ENCODE measurements at places on chromosomes 13 and 19. TPM values are rescaled to one million over a fixed set of nuclear protein-coding genes. Genes with fewer than 3 reads are reported as not detected.

ZGLP1 gene
- total RNA-seq, result 2.8 TPM

DNA sequence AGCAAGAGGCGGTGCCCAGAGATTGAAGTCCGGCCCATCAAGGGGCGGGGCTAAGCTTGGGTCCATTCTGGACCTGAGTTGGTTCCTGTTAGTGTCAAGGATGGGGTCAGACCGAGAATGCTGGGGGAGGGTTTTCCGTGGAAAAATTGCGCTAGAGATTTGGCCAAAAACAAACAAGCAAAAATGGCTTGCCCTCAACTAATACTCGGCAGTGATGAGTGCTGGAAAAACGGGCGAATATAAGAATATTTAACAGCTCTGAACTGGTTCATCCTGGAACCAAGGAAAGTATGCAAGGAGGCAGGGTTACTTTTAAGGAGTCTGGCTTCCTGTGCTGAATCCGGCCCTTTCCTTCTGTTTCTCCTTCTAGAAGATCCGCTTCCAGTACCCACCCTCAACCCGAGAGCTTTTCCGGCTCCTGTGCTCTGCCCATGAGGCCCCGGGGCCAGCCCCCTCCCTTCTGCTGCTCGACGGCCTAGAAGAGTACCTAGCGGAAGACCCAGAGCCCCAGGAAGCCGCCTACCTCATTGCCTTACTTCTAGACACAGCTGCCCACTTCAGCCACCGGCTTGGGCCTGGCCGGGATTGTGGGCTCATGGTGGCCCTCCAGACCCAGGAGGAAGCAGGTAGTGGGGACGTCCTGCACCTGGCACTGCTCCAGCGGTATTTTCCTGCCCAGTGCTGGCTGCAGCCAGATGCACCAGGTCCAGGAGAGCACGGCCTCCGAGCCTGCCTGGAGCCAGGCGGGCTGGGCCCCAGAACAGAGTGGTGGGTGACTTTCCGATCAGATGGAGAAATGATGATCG is 880 bp downstream of the SWSAP1 start:
- DNase-seq, result peak; percentile 71

IQCN gene
- 6.1 TPM for total RNA-seq

ZNF573 gene
- 7.4 TPM for total RNA-seq

DNA sequence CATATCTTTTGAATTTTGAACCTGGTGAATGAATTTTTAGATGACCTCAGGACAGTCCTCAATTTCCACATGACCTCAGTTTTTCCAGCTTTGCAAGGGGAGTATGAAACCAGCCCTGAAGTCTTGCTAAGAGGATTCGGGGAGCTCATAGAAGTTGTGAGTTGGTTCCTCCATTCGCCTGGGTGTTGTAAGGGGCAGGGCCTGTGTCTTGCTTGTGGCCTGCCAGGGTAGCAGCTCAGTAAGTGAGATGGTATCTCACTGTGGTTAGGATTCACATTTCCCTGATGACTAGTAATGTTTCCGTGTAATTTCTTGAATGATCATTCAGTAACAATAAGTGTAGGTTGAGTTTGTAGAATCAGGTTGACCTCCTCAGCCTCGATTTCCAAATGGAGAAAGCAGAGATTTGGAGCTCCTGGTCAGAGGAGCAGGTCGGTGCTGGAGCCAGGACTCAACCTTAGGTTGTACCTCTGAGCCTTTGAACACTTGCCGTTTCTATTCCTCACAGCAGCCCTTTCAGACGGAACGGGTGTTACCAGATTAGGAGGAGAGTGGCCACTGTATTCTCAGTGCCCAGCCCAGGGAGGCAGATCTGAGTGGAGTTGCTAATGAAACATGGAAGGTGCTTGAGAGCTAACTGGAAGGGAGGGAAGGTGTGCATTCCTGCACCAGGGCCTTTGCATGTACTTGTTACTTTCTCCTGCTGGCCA is 14.6 kb downstream of the NACC1 start:
- no peak for DNase-seq

All from left colon (tissue), 2 donors.